ENCODE measurements at places on chromosomes 13 and 19.

GRCh38 chr19:40341601-40342482 lies 6.4 kb downstream of the C19orf47 start:
- no peak for DNase-seq

DNA sequence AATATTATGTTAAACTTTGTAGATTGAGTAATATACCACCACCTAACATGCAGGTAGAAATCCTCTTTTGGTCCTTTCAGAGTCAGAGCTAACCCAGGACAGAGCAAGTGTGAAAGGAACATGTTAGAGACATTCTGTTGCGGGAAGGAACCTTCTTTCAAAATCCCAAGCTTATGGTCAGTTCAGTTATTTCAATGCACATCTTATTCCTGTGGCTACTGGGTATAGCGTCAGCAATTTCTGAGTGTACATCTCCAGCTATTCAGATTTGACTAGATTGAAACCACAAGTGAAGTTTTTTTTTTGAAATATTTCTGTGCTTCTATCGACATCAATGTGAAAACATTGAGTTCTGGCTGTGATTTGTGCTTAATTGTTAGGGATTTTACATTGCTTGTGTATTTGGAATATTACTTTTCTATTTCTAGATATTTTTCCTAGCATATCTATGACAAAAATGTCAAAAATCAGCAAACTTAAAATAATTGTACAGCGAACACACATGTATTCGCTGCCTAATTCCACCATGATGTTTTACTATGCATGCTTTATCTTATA lies 165.3 kb downstream of the LMO7 start:
- DNase-seq = no peak

GRCh38 chr13:38008636-38009035 lies 139.1 kb upstream of the TRPC4 start:
- no peak for DNase-seq

DNA sequence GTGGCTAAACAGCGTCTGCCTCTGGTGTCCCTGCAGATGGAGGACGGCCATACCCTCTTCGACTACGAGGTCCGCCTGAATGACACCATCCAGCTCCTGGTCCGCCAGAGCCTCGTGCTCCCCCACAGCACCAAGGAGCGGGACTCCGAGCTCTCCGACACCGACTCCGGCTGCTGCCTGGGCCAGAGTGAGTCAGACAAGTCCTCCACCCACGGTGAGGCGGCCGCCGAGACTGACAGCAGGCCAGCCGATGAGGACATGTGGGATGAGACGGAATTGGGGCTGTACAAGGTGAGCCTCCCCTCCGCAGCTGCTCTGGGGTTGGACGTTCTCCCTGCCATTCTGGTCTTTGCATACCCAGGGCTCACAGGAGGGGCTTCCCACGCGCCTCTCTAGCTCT lies 19.9 kb downstream of the UHRF1 start:
- DNase-seq = peak; percentile 54

DNA sequence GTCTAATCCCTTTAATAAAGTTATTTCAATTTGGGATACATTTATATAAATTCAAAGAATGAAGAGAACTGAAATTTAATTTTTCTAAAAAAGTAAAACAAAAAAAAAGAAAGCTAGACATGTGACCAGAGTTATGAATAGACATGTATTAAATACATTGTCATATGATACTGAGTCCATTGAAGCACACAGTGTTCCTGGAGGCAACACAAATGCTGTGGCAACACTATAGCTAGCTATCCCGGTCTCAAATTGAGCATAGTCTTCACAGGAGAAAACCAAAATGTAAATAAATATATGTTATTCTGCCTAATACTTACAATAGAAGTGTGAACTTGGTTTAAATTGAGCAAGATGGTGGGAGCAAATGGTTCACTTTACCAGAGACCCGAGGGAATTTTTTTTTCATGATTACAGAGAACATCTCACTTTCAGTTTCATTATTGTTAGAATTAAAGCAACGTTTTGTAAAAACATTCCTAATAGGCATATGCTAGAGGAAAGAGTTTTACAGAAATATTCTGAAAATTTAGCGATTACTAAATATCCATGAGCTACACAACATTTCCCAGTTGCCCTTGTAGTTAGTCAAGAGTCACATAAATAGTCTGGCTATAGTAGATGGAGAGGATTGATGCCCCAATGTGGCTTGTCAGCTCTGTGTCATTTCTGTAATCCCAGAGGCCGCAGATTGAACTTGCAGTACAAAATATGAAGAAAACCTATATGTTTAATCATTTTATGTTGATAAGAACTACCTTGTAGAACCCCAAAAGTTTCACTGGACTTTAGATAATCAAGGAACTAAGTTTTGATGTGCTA lies 775.7 kb upstream of the SPRY2 start:
- DNase-seq = no peak

DNA sequence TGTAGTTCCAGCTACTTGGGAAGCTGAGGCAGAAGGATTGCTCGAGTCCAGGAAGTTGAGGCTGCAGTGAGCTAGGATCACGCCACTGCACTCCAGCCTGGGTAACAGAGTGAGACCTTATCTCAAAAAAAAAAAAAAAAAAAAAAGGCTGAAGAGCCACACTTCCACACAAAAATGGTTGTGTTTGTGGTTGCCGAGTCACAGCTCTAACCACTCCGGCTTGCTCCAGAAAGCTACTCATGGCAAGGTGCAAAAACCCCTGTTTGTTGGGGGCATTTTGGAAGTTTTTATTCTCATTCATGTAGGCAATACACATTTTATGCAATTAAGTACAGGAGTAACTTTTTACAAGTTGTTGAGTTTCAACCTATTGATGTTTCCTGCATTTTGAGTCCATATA lies 93.5 kb downstream of the INSR start:
- no peak for DNase-seq

DNA sequence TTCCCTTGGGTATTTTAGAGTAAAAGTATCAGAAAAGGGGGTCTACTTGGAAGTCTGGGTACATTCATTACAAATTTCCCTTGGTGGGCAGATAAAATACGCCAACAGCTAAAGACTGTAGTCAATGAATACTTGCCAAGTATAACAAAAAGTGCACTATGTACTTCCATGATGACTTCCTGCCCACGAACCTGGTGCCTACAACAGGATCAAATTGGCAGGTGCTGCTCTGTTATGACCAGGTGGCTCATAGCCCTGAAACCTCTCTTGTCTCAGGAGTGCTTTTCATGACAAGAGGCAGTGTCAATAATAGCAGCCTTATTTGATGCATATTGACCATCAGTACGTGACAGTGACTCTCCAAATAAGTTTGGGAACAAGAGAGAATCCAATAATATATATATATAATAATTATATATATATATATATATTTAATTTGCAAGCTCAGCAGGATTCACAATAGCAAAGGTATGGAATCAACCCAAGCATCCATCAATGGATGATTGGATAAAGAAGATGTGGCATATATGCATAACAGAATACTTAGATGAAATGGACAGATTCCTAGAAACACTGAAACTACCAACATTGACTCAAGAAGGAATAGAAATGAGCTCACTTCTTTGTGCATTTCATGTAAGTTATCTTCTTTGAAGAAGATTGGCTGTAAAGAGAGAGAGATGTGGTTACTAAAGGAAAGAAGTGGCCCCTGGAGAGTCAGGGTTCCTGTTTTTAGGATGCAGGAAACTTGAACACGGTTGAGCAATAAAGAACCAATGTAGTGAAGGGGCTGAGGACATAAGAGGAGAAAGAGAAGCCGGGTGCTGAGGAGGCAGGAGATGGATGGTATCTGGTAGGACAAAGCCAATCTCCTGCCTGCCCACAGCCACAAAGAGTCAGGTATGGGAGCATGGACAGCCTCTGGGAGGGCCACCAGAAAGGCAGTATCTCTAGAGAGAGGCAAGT lies 52.0 kb upstream of the GTF2F2 start:
- DNase-seq = no peak

DNA sequence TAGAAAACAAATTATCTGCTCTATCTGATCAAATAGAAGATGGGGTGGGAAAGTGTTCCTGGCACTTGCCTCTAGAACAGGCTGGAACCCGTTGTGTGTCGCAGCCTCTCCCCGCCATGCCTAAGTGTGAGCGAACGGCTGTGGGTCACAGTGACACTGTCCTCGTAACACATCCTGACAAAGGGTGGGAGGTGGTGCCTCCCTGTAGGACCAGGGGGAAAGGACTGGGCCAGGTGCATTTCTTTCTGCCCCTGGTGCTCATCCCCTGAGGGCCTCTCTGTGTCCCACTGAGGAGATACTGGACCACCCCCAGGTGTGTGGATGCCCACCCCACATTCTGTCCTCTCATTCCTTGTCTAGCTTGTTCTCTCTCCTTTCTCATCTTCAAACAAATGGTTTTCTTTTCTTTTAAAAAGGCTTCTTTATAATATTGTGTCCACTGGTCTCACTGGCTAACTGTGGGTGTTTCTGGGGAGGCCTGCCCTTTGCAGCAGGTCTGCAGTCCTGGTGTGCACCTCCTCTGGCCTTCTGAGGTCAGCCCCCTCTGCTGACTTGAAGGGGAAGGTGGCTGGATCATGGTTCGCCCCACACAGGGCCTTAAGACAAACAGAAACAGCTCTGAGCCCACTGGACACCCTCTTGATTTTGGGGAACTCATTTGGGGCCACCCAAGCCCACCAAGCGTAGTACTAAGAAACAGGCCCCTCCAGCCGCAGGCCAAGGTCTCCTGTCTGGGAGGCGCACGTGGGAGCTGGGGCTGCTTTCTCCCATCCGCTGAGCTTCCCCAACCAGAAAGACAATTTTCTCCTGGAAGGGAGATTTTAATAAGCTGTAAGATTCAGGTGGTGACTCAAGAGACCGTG lies 152.5 kb upstream of the SOX1 start:
- DNase-seq = no peak

- DNase-seq = no peak
Measured at GRCh38 chr13:97020689-97021240, 26.5 kb upstream of the OXGR1 start.

DNA sequence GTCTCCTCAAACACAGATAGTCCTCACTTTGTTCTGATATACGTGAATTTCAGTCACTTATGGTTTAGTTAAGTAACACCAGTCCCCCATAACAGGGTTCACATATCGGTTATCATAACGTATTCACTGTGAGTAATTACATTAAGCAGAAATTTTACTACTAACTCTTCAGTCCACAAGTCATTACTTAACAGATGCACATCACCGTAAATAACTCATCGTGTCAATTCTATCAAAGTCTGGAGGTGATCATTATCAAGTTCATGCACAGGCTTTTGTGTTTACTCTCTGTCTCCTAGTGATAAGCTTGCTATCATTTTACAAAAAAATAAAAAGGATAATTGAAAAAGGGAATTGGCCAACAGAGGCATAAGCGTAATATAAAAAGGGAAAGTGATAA lies 287.4 kb upstream of the ATXN8OS start:
- no peak for DNase-seq

DNA sequence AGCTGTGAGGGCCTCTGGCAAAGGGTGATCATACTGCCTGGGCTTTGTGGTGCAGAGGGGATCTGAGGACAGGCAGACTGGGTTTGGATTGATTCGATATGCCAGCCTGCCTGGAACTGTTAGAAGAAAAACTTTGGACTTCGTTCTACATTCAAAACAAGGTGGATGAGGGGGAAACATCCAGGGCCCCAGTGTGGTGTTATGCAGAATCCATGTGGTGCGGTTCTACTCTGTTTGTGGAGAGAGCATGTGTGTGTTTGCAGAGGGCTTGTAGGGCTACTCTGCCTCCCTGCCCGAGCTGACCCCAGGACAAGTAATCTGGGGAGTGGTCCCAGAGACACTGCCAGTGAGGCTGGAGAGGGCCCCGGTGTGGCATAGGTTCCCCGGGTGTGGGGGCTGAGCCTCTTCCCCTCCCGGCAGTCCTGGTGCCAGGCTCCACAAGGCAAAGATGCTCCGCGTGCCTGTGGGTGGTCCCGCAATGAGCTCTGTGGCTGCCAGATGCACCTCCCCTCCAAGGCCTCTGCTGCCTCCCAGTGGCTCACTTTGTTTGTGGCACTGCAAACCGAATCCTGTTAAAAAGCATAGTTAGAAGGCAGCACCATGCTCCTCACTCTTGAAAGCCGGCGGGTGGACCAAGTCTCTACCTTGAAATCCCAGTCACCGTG lies 22.3 kb upstream of the TFDP1 start:
- DNase-seq = no peak

DNA sequence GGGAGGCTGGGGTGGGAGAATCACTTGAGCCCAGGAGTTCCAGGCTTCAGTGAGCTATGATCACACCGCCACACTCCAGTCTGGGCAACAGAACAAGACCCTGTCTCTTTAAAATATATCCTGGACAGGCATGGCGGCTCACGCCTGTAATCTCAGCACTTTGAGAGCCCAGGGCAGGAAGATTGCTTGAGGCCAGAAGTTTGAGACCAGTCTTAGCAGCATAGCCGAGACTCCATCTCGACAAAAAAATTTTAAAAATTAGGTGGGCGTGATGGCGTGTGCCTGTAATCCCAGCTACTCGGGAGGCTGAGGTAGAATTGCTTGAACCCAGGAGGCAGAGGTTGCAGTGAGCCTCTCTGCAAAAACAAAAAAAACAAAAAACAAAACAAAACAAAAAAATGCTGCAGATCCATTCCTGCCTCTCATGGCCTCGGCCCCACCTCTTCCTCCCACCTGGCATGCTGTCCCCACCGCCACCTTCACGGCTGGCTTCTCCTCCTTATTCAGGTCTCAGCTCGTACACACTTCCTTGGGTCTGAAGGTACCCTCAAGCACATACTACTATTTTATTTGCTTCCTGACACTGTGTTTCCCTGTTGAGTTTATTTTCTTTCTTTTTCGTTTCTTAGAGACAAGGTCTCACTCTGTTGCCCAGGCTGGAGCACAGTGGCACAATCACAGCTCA lies 5.3 kb downstream of the RFX1 start:
- no peak for DNase-seq

GRCh38 chr19:14006766-14007562 lies 844 bp upstream of the RFX1 start:
- DNase-seq = no peak

DNA sequence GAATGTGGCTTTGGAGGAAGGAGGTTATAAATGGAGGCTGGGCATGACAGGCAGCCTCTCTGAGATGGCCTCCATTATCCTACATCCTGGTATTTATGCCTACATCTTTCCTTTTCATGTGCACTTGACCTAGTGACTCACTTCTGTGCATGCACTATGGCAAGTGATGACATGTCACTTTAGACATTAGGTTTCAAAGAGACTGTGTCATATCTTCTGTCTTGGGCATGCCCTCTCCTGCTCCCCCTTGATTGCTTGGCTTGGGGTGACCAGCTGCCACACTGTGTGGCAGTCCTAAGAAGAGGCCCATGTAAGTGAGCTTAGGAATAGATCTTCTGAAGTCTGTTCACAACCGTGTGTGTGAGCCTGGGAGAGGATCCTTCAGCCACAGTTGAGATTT lies 472.8 kb downstream of the FGF9 start:
- DNase-seq = no peak

Measured in non-pigmented ciliary epithelial cell (primary cell).